ENCODE measurements at places on chromosomes 12 and 14.

- DNase-seq, result no peak
Measured at GRCh38 chr14:63287666-63288483, 30.9 kb downstream of the GPHB5 start.

- DNase-seq, result no peak
Measured at GRCh38 chr12:93638095-93638494, 39.1 kb upstream of the CRADD start.

DNA sequence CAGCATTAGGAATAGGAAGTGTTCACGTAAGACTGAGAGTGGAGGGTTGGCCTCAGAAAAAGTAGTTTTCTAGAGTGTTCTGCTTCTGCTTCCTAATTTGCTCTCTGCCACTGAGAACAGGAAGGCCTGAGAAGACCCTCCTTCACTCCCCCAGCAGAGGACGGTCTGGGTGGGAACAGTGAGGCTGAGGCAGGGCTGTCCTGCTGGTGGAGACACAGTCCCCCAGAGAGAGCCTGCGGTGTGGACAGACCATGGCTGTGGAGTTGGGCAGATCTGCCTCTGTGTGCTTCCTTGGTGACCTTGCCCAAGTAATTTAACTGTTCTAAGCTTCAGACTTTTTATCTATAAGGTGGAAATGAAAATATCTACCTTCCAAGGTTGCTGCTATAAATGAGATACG lies 182.3 kb downstream of the DACT1 start:
- no peak for DNase-seq

- DNase-seq, result no peak
Measured at GRCh38 chr12:130161261-130162243, 712 bp upstream of the FZD10 start.

GRCh38 chr12:110279566-110280375 lies 1.3 kb upstream of the ATP2A2 start:
- DNase-seq, result no peak

DNA sequence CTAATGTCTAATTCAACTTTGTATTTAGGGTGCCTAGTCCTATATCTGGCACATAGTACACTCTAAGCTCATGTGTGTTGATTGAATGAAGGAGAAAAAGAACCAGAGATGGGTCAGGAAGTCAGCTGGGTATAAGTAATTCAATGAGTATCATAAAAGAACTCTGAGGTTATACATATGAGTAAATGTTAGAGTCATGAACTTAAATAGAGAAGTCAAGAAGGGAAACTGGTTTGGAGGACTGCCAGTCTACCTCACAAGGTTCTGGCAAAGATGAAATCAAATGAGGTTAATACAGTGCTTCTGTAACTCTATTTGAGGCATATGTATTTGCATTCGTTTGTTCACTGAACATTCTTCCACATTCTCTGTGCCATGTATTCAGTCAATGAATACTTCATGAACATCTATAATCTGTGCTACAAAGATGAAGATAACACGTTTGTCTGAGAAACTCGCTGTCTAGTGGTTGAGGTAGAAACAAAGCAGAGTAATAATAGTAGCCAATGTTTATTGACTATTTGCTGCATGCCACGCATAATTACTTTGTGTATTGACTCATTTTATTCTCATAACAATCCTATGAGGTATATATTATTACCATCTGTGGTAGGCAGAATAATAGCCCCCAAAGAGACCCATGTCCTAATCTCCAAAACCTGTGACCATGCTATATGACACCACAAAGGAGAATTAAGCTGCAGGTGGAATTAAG lies 88.9 kb downstream of the PTGER2 start:
- DNase-seq, result no peak

DNA sequence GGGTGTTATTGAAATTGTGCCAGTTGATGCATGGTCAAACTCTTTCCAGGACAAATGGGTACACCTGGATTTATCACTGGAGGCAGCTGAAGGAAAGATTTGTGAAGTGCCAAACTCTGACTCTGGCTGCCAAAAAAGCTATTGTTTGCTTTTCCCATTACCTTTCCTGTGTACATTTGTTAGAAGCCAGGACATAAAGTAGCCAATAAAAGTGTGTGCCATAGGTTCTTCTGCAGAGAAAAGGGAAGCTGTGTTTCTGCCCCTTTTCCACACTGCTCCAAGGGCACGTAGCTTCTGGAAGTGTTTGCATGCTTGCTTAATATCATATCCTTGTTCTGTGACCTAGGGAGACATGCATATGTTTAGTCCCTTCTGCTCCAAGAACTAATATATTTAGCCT lies 1114.4 kb downstream of the SLC16A7 start:
- DNase-seq, result no peak

- no peak for DNase-seq
Measured at GRCh38 chr12:14621826-14622225, 54.1 kb upstream of the PLBD1 start.
